ENCODE measurements at places on chromosomes 6 and 20.

- DNase-seq: peak; percentile 83
Observed at GRCh38 chr6:166553563-166554271, 32.8 kb downstream of the RAMACL start.

DNA sequence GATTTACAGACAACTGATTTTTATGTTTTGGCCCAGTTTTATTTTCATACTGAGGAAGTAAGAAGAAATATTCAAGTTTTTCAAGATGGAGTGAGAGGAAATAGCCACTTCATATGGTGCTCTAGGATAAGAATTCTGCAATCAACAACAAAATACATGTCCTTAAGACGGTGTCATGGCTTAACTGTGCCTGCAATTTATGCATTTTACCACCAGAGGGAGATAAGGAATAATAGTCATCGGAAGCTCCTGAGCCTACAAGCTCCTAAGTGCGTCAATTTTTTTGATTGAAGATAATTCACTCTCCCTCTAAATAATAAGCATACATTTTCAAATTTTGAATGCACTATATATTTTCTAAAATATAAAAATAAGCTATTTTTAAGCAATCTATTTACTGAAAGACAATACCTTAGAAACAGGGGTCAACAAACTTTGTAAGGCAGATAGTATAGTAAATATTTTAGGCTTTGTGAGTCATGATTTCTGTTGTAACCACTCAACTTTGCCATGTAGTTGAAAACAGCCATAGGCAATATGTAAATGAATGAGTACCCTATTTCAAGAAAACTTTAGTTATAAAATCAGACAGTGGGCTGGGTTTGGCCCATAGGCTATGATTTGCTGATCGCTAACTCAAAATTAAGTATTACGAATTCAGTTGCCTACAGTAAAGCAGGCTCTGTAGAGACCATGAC is 230.9 kb upstream of the DTNBP1 start:
- DNase-seq: peak; percentile 37

DNA sequence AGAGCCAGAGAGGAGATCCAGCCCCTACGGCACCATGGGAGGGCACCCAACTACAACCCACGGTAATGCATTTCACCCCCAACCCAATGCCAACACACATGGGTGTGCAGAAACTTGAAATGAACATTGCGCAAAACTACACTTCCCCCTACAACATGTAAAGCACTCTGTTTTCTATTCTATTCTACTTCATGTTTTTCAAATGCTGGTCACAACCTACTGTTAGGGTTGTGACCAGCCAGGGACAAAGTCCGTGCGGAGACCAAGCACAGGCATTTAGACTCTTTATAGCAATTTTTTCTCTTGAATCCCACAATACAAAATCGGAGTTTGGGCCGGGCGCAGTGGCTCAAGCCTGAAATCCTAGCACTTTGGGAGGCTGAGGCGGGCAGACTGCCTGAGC is 90.6 kb downstream of the MRPL14 start:
- DNase-seq: no peak

DNA sequence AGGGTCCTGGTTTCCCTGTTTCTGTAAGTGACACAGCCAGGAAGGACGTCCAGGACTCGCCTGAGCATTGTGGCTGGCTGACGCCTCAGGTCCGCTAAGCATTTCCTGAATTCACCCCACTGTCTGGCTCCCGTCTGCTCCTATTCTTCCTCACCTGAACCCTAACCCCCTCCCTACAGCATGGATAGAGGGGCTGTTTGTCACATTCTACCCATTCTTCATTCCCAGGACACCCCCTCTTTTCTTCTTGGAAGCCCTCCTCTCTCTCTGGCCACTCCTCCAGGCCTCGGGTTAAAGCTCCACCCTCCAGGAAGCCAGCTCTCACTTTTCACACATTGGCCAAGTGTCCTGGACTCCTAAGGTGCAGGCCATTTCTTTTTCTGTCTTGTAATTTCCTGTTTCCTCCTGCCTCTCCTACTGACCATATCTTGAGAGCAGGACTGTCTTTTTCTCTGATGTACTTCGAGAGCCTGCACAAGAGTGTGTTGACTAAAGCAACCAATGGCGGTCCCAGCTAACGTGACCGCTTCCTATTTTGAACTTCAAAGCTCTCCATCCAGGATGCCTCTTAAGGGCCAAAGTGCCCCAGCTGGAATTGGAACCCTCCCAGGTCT is 24.2 kb upstream of the MYMX start:
- no peak for DNase-seq

- DNase-seq: no peak
Observed at GRCh38 chr6:71892641-71893040, 6.3 kb downstream of the RIMS1 start.

DNA sequence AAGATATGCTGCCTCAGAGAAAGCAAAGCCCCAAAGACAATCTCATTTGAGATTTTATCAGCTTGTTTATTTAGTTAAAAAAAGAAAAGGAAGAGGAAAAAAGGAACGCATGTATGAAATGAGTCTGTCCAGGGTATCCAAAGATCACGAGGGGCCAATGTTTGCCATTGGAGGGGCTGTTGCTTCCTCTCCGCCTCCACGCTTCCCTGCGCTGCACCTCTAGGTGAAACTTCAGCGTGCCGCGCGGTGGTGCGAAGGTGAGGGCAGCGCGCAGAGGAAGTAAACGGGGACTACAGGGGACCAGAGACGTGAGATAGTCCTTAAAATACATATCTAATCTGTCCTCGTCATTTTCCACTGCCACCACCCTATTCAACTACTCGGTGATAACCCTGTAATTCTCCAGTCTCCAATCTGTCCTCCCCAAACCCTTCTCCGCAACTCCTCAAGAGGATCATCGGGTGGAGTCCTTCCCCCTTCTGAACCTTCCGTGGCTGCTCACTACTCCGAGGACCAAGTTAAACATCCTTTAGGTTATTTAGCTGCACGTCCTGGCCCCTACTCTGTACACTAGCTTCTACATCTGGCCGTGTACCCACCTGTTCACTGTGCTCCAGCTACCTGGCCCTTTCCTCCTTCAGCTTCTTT is 1.1 kb upstream of the DCBLD1 start:
- no peak for DNase-seq

DNA sequence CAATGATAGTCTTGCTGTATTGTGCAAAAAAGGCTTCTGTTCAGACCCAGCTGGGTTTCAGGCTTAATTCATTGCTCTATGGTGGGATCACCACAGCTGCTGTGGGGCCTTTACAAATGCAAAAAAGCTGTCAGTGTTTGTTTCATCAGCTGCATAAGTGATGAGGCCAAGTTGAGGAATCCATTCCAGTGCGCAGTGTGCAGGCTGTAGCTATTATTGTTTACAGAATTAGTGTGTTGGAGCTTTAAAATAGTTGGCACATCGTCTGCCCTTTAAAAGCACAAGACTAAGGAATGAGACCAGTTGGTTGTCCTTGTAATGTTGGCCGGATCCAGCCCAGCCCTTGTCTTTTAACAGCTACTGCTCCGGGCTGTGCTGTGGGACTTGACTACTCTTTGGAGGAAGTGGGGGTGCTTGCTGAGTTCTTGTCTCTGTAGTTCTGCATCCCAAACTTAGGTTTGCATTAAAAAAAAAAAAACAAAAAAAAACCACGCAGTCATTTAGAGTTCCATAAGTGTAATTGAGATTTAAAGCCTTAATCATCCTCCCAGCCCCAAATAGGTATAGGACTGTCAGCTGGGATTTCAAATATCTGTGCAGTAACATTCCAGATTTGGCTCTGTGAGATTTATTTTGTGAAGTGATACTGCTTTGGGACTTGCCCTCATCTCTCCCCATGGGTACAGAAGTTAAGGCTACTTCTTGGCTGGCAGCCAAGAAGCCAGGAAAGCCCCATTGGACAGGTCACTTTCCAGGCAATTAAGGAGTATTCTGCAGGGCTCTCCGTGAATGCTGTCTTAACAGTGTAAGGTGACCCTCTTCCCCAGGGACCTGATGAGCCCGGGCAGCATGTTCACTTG is 19.3 kb downstream of the JARID2 start:
- DNase-seq: peak; percentile 83

GRCh38 chr20:45179166-45179565 is 4.5 kb downstream of the PI3 start:
- no peak for DNase-seq

GRCh38 chr6:53175027-53175426 is 26.4 kb upstream of the GCM1 start:
- DNase-seq: no peak

GRCh38 chr6:151763303-151763702 is 44.2 kb upstream of the ESR1 start:
- peak; percentile 13 for DNase-seq

DNA sequence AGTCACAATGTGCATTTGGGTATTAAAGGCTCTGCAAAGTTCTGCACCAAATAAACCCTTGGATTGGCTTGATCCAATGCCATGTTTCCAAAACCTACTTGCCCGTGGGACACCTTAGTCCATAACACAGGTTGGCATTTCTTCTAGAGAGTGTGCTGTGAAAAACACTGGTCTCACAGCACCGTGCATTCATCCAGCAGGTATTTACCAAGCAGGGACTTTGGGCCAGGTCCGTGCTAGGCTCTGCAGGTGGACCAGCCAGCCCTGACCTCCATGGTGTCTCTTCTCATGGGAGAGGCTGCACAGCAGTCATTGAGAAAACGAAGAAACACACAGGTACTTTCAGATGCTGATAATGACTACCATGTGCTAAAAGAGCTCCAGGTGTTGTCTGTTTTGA is 112.6 kb downstream of the CDH26 start:
- DNase-seq: no peak

GRCh38 chr6:6588064-6588923 is at the start of gene LY86:
Gene LY86 (plus strand): TSS chr6:6588720. CDS start chr6:6588735, 15 bp downstream.
- DNase-seq: no peak

DNA sequence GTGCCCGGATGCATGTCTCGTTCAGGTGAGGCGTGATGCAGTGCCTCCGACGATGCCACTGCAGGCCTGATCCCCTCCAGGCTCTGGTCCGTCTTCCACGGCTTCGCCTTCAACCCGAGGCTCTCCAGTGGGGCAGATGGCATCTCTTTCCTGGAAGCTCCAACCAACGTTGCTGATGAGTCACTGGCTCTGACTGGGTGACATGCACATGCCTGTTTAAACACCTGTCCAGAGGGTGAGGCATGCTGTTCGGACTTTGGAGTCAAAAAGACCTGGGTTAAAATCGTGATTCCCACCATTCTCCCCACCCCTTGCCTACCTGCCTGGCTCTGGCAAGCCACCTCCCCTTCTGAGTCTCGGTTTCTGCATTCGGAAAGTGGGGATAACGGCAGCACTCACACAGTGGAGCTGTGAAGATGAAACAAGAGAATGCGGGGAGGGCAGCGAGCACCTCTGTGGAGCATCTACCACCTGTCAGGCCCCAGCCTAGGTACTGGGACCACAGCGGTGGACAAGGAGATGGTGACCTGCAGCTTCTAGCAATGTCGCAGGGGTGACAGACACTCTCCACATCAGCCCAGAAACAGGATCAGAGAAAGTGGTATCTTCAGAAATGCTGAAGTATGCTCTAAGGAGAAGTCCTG is 8.5 kb upstream of the EDN3 start:
- DNase-seq: no peak

- no peak for DNase-seq
Observed at GRCh38 chr20:752291-752690, 16.0 kb downstream of the SLC52A3 start.

DNA sequence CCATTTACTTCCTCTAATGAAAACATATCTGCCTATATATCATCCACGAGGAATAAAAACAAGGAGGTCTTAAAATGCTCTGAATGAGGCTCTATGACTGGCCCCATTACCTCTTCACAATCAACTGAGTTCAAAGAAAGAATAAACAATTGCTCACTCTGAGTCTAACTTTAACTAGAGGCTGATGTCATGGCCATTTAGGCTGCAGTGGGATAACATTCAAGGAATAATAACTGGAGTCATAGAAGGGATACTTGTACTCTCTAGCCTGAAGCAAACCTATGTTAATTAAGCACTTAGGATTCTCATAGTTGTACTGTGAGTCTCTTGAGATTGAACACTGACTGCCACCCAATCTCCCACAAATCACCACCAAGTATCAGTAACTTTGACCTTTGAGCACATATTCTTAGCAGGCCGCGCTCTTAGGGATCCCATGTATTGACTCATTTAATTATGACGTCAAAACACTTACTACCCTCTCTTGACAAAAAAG is 70.2 kb downstream of the PERP start:
- DNase-seq: no peak

DNA sequence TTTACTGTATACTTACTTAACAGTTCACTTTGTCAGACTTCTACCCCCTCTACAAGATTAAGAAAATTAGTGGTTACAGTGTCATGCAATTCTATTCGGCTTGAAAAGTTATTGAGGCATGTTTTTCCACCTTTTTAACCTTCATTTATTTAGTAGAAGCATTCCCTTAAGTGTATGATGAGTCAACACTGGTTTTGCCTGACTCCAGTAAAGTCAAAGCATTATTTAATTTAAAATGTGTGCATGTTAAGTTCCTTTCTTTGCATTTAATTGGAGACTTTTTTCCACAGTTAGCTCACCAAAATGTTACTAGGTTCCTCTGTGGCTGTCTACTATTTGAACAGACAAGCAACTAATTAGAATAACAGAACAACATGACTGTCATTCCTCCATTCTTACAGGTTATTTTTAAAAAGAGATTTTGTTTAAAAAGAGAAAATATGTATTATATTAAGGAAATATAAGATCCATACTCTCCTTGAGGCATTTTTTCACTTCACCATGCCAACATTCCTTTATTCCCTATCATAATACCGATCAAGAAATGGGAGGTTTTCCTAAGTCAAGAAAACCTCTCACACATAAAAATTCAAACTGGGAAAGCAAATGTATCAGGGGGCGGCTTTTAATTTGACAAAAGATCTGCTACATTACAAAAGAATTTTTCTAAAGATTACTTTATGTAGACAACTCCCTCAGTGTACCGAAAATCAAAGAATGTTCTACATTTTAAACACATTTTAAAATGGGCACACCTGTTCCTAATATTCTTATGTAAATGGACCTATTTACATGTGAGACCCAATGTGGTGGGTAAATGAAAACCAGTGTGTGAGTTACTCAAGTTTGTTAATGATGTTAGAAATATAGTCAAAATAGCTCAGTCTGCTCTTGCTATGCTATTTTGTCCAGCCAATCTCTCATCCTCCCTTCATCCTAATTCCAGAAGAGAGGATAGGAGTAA is 361.2 kb downstream of the UTRN start:
- no peak for DNase-seq

GRCh38 chr20:23410916-23411695 is 10.2 kb downstream of the NAPB start:
- no peak for DNase-seq

DNA sequence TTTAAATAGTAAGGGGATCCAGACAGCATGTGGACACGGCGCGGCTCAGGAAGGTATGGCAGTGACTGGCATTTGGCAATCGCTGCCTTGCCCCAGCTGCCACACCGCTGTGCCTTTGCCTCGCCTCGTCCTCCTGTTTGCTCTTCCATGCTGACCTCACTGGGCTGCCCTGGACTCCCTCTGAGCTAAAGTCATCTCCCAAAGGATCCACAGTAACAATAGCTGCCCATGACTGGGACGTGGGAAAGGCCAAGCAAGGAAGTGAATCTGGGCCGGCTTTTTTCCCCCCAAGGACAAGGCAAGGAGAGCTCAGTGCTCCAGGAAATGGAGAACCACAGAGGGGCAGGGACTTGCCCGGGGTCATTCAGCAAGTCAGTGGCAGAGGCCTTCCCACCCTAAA is 48.1 kb downstream of the JPH2 start:
- no peak for DNase-seq
